Panc1 (cell line): ENCODE measurements at places on chromosomes 11 and 22. TPM values are rescaled to one million over a fixed set of nuclear protein-coding genes. Genes with fewer than 3 reads are reported as not detected.

Gene C11orf65
- total RNA-seq, result 0.18 TPM

Gene PKDREJ
- total RNA-seq, result not detected

Gene VEGFB
- total RNA-seq, result 101 TPM

Gene CALCA
- total RNA-seq, result not detected

Gene SLC43A1
- total RNA-seq, result 2.0 TPM

Gene NOX4
- not detected for total RNA-seq

DNA sequence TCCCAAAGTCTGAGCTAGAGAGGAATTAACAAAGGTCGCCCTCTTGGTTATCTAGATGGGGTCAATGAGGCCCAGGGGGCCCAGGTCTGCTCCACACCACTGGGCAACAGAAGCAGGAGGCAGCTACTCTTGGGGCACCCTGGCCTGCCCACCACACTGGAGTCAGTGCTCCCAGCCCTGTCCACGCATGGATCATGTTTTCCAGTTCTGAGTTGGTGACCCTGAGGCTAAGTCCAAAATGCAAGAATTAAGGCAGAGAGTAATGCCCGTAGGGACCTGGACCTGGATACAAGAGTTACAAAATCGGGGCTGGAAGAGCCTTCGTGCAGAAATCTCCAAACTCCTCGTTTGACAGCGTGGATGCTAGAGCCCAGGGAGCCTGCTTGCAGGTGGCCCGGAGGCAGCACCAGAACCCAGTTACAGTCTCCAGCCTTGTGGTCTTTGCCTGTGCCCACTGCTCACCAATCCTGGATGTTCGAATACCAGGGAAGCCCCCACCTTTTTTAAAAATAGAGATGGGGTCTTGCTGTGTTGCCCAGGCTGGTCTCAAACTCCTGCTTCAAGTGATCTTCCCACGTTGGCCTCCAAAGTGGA is 6.1 kb upstream of the THRSP start:
- H3K27ac ChIP-seq, result no peak overlapping the region
- H3K4me3 ChIP-seq, result no peak overlapping the region
- peaks cover 12% of the 10 kb centered on the region for H3K4me1 ChIP-seq
- no peak for DNase-seq
- no peaks in the 10 kb centered on the region for H3K36me3 ChIP-seq
- no peaks in the 10 kb centered on the region for H3K27me3 ChIP-seq

- no peak for DNase-seq
- no peak overlapping the region for H3K4me3 ChIP-seq
- H3K36me3 ChIP-seq, result no peaks in the 10 kb centered on the region
These were observed 14.1 kb downstream of the RHBDD3 start for GRCh38 chr22:29253561-29254285.

DNA sequence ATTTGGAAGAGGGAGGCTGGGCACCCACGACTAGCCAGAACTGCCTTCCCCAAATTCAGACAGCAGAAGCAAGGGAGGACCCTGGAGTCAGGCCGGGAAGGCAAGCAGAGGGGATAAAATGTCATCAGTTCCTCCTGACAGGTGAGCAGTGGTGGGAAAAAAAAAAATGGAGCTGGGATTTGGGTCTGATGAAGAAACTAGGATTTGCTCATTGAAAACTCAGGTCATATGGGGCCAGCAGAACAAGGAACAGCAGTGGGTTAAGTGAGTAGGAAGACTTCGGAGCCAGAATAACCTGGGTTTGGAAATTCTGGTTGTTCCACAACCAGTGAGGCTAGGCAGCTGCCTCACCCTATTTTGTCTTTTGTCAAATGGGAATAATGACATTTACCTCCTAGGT is 28.9 kb upstream of the DRD2 start:
- no peaks in the 10 kb centered on the region for H3K4me1 ChIP-seq
- no peaks in the 10 kb centered on the region for H3K36me3 ChIP-seq
- no peak overlapping the region for H3K4me3 ChIP-seq
- no peak for DNase-seq
- H3K27ac ChIP-seq, result no peak overlapping the region
- H3K27me3 ChIP-seq, result peaks cover 2% of the 10 kb centered on the region; the same call in 1 of the 2 replicates

DNA sequence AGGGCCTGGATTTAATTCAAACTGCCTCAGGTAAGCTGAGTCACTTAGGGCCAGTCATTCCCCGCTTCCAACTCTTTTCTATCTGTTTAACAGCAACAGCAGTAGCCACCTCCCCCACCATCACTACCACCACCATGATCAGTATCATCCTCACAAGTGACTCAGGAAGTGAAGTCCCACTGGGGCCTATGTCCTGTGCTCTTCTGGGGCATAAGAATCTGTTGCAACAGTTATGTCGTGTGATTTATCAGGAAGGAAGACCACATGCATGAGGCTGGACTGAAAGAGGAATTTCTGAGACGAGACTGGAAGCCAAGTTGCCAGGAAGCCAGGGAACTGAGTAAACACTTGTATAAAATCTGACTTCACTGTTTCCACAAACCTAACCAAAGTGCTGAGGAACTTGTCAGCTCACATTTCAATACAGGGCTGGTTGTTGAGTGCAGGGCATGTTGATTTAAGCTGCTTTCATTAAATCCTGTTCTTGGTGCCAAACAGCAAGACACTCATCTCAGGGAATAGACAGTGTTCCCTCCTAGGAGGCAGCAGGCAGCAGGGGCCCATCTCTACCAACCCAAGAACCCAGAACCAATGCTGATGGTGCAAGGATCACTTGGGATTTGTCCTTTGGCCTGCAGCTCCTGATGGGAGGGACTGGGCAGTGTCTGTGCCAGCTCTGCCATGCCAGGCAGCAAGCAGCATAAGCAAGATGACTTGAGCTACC is 226.7 kb upstream of the NARS2 start:
- no peak overlapping the region for H3K4me3 ChIP-seq
- peak; percentile 64 for DNase-seq
- no peaks in the 10 kb centered on the region for H3K27me3 ChIP-seq
- H3K27ac ChIP-seq, result peak overlapping the region; percentile 40

DNA sequence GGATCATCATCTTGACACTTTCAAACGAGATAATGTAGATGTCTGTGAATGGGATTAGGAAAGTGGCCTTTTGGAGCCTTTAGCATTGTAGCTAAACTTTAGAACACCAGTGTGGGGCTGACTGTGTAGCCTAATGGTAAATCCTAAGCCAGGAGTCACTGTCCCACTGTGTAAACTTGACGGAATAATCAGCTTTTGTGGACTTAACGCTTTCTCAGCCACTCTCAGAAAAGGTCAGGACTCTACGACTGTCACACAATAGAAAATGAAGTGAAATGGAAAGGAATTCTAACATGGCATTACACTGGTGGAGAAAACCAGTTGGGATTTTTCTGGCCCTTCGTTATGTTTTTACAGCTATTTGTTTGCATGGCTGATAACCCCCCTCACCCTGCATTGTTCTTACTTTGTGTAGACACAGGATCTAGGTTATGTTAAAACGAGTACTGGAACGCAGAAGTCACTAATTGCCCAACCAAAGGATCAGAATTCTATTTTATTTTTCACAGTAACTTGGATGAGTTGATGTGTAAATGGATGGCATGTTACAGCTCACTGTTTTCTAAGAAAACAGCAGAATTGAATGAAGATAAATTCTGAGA is 22.0 kb upstream of the GRAMD1B start:
- H3K4me1 ChIP-seq, result no peaks in the 10 kb centered on the region
- DNase-seq, result no peak
- H3K4me3 ChIP-seq, result no peak overlapping the region

- no peak overlapping the region for H3K4me3 ChIP-seq
- DNase-seq, result no peak
These were observed 25.1 kb downstream of the B3GAT1 start for GRCh38 chr11:134386945-134387344.

DNA sequence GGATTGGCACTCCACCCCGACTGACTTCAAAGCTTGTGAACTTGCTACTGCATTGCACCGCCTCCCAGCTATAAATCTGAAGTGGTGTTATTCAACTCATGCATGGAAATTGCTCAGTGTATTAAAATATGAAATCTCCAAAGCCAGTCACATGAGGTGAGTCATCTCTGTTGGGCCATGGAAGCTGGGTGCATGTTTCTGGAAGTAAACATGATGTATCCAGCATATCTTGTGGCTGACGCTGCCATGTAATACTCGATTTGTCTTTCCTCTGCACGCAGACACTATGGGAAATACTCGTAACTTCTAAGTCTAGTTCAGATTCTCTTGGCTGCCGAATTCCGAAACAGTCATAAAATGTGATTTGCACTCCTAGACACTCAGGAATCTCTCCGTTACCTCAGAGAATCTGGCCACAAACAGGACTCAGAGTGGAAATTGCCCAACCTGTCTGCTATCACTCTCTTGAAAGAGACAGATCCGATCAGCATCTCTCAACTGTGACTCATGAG is 154.9 kb upstream of the MPPED2 start:
- H3K4me3 ChIP-seq, result no peak overlapping the region
- DNase-seq, result no peak
- H3K27me3 ChIP-seq, result no peaks in the 10 kb centered on the region
- no peaks in the 10 kb centered on the region for H3K4me1 ChIP-seq
- no peak overlapping the region for H3K27ac ChIP-seq

GRCh38 chr11:58286249-58286648 is 18.2 kb upstream of the OR10W1 start:
- H3K27me3 ChIP-seq, result no peaks in the 10 kb centered on the region
- H3K4me1 ChIP-seq, result no peaks in the 10 kb centered on the region
- H3K4me3 ChIP-seq, result no peak overlapping the region
- no peak overlapping the region for H3K27ac ChIP-seq
- H3K36me3 ChIP-seq, result no peaks in the 10 kb centered on the region
- DNase-seq, result peak; percentile 15

DNA sequence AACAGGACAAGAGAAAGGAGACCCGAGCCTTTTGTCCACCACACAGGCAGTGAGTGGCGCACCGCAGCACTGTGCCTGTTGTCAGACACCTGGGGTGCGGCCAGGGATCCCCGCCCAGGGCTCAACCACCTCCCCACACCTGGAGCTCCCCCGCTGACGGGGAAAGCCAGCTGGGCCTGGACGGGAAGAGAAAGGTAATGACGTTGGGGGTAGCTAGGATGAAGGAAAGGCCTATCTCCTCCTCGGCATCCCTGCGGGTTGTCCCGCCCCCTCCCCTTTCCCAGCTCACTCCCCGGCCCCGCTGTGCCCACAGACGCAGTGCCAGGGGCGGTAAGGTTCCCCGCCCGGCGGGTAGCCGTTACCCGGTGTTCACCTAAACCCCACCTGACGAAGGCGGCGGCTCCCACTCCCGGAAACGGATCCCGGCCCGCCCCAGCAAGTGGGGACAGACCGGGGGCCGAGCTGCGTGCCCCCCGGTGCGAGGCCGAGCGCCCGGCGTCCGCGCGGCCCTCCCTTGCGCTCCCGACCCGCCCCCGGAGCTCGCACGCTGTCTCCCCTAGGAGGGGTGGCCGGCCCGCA is 495 bp downstream of the HYOU1 start:
- peaks cover 7% of the 10 kb centered on the region; the same call in 1 of the 2 replicates for H3K4me1 ChIP-seq
- peak overlapping the region; percentile 82 for H3K4me3 ChIP-seq
- peak overlapping the region; percentile 86 for H3K27ac ChIP-seq
- no peak for DNase-seq
- H3K27me3 ChIP-seq, result no peaks in the 10 kb centered on the region

DNA sequence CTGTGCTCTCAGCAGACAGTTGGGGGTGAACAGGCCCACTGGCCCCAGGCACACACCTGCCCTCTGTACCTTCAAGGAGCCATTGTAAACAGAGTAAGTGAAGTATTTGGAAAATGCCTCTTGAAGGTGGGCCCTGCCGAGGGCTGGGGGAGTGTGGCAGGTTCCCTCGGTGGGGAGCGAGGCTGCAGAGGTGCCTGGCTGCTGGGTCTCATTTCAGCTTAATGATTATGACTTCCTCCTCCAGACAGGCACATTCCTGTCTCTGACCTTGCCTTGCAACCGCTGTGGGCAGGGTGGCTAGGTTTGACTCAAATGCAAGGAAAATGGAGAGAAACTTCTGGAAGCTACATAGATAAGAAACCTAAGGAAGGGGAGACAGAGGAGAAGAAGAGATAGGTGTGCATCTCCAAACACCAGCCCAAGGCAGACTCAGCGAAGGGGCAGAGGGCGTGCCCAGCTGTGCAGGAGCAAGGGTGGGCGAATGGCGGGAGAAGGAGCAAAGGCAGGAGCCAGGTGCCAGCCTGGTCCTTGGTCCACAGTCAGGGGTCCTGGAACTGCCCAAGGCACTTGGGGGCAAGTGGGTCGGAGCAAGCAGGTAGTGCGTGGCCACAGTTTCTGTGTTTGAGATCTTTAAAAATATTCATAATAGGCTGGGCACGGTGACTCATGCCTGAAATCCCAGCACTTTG is 14.0 kb downstream of the GRAMD4 start:
- DNase-seq, result no peak
- H3K27ac ChIP-seq, result no peak overlapping the region
- no peak overlapping the region for H3K4me3 ChIP-seq
- no peaks in the 10 kb centered on the region for H3K27me3 ChIP-seq
- H3K36me3 ChIP-seq, result no peaks in the 10 kb centered on the region

DNA sequence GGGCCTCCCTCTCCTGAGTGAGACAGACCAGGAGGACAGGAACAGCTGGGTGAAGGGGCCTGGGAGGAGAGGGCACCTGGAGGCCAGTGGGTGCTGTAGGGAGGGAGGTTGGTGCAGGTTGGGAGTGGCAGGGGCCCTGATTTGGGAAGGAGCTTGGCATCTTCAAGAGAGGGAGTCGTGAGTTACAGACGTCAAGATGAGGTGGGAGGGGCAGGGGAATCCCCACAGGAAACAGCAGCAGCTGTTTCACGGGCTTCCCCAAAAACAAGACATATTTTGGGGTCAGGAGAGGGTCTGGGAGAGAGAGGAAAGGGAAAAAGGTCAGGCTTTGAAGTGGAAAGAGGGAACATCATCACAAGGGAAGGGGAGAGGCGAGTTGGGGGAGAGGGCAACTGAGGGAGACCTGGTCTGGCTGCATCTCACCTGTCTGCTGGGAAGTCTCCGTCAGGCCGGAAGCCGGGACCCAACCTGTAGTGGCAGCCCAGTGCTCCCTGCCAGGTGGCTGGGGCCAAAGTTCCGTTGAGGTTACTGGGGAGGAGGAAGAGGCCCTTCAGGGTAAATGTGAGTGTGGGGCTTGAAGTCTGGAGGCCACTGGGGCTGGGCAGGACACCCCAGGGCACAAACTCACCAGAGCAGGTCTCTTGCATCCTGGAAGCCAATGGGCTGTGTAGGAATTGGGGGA is 4.4 kb downstream of the NAALADL1 start:
- no peaks in the 10 kb centered on the region for H3K27me3 ChIP-seq
- H3K27ac ChIP-seq, result no peak overlapping the region
- no peaks in the 10 kb centered on the region for H3K36me3 ChIP-seq
- H3K4me1 ChIP-seq, result no peaks in the 10 kb centered on the region
- no peak overlapping the region for H3K4me3 ChIP-seq

- no peak for DNase-seq
- H3K4me1 ChIP-seq, result no peaks in the 10 kb centered on the region
- peaks cover 12% of the 10 kb centered on the region for H3K27me3 ChIP-seq
- no peak overlapping the region for H3K4me3 ChIP-seq
These were observed 35.3 kb upstream of the NECTIN1 start for GRCh38 chr11:119764108-119764868.

- DNase-seq, result no peak
- H3K4me1 ChIP-seq, result no peaks in the 10 kb centered on the region
- no peaks in the 10 kb centered on the region for H3K27me3 ChIP-seq
- H3K27ac ChIP-seq, result no peak overlapping the region
- no peak overlapping the region for H3K4me3 ChIP-seq
These were observed 70.3 kb downstream of the SCUBE1 start for GRCh38 chr22:43272869-43273318.

GRCh38 chr11:47495856-47496217 is 46.9 kb upstream of the RAPSN start:
- H3K27ac ChIP-seq, result no peak overlapping the region
- no peak for DNase-seq
- peaks cover 9% of the 10 kb centered on the region for H3K36me3 ChIP-seq
- H3K4me3 ChIP-seq, result no peak overlapping the region
